ENCODE measurements at places on chromosomes 13 and 19. TPM values are rescaled to one million over a fixed set of nuclear protein-coding genes. Genes with fewer than 3 reads are reported as not detected.

DNA sequence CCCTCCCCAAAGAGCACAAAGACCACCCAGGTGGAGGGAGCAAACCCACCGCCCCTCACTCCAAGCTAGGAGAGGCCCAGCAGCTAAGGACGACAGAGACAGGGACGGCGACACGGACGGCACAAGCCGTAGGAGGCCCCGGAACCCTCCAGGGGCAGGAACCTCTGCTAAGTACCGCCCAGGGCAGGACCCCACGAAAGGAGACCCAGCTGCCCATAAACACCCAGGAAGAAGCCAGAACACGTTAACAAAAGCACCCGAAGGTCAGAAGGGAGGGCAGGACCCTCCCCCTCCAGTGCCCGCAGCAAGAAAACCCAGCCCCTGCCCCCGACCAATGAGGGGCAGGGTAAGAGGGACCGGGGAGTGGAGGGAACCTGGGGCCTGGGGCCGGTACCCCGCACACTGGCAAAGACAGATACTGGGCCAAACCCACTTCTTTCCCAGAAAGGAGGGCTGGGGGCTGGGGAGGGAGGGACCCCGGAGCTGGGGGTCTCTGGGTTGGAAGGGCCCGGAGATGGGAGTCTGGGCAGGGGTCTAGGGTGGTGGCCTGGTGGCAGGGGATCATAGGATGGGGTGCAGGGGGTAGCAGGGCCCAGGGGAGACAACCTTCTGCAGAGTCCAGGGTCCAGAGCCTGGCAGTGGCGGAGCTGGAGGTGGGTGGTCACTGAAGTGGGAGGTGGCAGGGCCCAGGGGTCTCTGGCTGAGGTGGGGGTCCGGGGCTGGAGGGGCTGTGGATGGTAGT, 2.4 kb downstream of the BTBD2 start:
- DNase-seq, result no peak

- DNase-seq, result no peak
Observed at GRCh38 chr19:45473682-45474605, 6.1 kb downstream of the FOSB start.

GRCh38 chr19:50327461-50328223, 1.5 kb downstream of the KCNC3 start:
- no peak for DNase-seq

DNA sequence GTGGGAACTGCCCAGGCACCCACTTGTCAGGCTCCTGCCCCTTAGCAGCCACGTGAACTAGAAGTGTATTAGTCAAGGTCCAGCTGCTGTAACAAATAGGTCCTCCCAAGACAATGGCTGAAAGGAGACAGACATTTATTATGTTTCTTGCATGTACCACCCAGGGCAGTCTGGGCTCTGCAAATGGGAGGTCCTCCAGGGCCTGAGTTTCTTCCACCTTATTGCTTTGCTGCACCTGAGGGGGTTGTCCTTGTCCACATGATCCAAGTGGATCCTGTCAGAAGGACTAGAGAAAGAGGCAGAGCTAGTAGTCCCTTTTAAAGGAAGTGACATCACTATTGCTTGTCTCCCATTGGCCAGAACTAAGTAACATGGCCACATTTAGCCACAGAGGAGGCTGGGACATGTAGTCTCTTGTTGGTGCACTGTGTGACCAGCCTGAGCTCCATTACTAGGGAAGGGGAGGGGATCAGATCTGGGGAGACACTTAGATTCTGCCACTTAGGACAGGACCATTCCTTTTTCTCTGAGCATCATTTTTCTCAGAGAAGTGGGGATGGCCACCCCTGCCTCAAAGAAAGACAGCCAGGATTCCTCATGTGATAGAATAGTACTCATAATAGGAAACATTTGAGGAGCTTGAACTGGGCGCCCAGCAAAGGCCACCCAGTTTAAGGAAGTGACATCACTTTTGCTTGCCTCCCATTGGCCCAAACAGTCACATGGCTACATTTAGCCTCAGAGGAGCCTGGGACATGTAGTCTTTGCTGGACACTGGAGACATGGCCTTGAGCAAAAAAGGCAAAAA, 15.1 kb downstream of the CC2D1A start:
- DNase-seq, result peak; percentile 38

- DNase-seq, result no peak
Observed at GRCh38 chr19:7672522-7672921, 3.7 kb downstream of the RETN start.

- no peak for DNase-seq
Observed at GRCh38 chr13:53141336-53141735, 112.7 kb downstream of the OLFM4 start.

GRCh38 chr13:24834902-24835510, 71.0 kb downstream of the RNF17 start:
- DNase-seq, result no peak

GRCh38 chr13:77508959-77509620, 26.4 kb upstream of the SCEL start:
- no peak for DNase-seq

- DNase-seq, result no peak
Observed at GRCh38 chr19:15241259-15241910, 9.1 kb upstream of the EPHX3 start.

- DNase-seq, result no peak
Observed at GRCh38 chr13:113483081-113483480, 7.4 kb downstream of the DCUN1D2 start.

- DNase-seq, result no peak
Observed at GRCh38 chr13:107736731-107737130, 478.6 kb downstream of the LIG4 start.

DNA sequence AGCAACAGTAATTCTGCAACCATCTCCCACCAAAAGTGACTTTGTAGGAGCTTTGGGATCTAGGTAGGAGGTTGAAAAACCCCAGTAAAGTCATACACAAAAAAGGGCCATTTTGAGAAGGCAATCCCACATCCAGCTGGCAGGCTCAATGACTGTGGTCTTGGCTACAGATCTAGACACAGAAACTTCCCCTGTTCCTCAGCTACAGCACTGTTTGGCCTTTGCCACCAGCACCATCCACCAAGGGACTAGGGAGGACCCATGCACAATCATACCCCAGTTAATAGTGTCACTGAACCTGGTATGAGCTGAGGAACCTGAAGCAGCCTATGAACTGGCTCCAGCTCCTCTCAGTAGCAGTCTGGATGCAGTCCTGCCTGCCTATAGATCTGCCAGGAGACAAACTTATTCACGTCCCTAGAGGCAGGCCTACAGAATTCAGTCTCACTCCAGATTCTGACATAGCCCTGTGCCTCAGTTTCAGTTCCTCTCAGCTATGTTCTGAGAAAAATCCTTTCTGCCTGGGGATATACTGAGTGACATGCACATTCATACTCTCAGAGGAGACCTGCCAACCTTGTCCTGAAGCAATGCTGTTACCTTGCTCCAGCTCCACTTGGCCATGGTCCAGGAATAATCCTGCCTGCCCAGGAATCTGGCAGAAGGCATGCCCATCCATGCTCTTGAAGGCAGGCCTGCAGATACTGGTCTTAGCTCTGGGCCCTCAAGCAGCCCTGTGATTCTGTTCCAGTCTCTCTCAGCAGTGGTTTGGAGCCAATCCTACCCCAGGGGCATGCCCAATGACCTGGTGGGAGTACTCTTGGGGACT, 2048.3 kb upstream of the PCDH20 start:
- no peak for DNase-seq

GRCh38 chr19:16233836-16234551, 36.3 kb downstream of the AP1M1 start:
- DNase-seq, result peak; percentile 11

GRCh38 chr19:43723588-43723987, 7.7 kb downstream of the IRGC start:
- DNase-seq, result no peak

DNA sequence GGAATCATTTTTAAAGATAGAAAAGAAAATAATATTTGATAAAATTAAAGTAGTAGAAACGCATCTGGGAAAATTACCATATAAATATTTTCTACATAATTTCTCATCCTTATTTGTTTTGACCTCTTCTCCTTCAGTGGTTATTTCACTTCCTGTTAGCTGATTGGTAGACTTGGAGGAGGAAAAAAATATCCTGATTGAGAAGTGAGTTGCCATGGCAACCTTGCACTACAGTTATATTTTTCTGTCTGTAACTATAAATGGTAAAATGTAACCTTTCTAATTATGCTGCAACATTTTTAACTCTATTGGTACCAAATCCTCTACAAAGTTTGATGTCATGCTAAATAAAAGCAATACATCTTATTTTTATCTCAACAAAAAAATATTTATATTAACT, 45.2 kb downstream of the SCEL start:
- DNase-seq, result no peak

DNA sequence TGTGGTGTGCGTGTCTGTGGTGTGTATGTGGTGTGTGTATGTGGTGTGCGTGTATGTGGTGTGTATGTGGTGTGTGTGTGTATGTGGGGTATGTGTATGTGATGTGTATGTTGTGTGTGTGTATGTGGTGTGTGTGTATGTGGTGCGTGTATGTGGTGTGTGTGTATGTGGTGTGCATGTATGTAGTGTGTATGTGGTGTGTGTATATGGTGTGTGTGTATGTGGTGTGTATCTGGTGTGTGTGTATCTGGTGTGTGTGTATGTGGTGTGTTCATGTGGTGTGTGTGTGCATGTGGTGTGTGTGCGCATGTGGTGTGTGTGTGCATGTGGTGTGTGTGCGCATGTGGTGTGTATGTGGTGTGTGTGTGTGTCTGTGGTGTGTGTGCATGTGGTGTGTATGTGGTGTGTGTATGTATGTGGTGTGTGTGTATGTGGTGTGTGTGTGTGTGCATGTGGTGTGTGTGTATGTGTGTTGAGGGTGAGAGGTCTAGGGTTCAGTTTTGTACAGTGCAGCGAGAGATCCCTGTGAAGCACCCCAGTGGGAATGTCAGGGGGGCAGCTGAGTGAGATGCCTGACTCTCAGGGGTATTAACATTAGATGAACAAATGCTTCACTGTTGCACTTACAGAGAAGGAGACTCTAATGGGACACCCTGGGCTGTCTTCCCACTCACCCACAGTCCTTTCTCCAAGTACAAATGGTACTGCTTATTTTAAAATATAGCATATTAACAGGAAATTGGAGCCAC, 61.3 kb upstream of the MEDAG start:
- DNase-seq, result no peak

DNA sequence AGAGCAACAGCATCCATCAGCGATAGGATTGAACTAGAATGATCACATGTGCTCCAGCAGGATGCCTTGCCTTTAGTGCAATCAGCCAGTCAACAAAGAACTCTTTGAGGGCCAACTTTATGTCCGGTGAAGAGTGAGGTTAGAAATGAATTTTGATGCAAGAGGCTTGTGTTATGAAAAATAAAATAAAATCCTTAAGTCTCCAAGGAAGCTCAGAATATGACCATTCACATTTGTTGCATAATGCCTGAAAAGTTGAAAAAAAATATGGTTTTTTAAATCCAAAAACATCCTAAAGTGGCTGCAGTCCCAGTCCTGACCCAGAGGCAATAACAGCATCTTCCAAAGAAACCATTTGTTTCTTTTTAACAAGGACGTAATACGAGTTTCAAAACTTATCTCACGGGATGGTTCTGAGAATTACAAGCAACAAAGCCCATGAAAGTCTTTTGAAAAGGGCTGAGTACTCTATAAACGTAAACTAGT, 61.3 kb downstream of the DCLK1 start:
- peak; percentile 61 for DNase-seq

- no peak for DNase-seq
Observed at GRCh38 chr13:42539670-42540069, 34.3 kb upstream of the TNFSF11 start.

- DNase-seq, result no peak
Observed at GRCh38 chr13:19020988-19021387, 160.6 kb downstream of the TUBA3C start.

GRCh38 chr13:74920920-74921319, 561.0 kb downstream of the TBC1D4 start:
- no peak for DNase-seq

GRCh38 chr13:109208522-109208921, 577.9 kb downstream of the IRS2 start:
- no peak for DNase-seq

Gene KLK3
- total RNA-seq, result not detected

Gene SLC25A41
- not detected for total RNA-seq

Gene COX7A1
- 18.4 TPM for total RNA-seq

Gene UBE2L5
- not detected for total RNA-seq

Gene GJA3
- total RNA-seq, result not detected

Gene GMIP
- 12.2 TPM for total RNA-seq

Gene OR7C1
- not detected for total RNA-seq

Gene CEACAM20
- total RNA-seq, result not detected

Gene ZNF324B
- total RNA-seq, result 23.4 TPM

Gene KIR3DL2
- total RNA-seq, result not detected

Gene MTUS2
- not detected for total RNA-seq

Gene ZNF682
- total RNA-seq, result 14.1 TPM

Gene RAB3D
- 15.7 TPM for total RNA-seq

Measured in tibial nerve (tissue), 4 donors.